ENCODE measurements at places on chromosomes 16 and 17.

DNA sequence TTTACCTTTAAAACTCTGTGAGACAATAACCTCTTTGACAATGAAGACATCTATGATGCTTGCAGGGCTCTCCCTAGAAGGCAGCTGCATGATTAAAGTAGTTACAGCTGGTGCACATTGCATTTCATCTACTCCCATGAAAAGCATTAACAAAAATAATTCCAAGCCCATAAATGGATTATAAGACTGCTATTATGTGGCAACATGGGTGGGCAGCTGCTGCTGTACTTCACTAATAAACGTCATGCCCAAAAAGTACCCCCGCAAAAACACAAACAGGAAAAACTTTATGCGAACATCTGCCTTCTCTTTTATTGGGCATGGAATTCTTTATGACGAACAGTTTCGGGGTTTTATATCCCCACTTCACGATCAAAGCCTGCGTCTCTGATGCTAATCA lies 224.9 kb downstream of the CA10 start:
- DNase-seq = no peak

DNA sequence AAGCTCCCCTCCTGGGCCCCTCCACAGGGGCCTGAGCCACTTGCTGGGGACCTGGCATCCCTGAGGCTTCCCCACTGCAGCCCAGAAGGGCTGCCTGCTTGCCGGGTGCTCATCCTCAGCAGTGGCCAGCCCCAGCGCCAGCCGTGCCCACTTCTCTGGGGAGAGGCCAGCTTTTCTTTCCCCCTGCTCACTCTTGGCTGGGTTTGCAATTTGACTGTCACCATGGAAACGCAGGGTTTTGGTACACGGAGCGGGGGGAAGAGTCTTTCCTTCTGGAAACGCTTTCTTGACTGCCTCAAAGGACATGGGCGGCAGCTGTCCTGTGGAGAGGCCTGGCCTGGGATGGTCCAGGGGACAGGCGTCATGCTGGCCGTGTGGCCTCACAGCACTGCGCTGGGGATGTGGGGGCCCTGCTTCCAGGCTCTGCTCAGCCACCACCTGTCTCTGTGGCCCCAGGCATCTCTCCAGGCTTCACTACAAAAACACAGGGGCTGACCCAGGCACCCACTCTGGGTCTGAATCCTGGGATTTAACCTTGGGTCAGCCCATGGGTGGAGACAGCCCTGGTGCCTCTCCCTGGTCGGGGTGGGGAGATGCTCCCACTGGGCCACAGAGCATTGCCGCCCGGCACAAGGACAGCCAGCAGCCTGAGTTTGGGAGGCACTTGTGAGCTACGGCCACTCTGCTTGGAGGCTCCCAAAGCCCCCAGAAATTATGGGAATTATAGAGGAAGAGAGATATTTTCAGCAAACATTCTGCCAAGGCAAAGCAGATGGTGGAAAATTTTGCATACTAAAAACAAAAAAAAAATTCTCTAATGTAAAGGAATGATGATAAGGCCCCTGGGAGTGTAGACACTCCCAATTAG lies 45.9 kb upstream of the DOC2B start:
- DNase-seq = no peak

- peak; percentile 93 for DNase-seq
Observed at GRCh38 chr16:57041182-57042156, 50.9 kb upstream of the CPNE2 start.

DNA sequence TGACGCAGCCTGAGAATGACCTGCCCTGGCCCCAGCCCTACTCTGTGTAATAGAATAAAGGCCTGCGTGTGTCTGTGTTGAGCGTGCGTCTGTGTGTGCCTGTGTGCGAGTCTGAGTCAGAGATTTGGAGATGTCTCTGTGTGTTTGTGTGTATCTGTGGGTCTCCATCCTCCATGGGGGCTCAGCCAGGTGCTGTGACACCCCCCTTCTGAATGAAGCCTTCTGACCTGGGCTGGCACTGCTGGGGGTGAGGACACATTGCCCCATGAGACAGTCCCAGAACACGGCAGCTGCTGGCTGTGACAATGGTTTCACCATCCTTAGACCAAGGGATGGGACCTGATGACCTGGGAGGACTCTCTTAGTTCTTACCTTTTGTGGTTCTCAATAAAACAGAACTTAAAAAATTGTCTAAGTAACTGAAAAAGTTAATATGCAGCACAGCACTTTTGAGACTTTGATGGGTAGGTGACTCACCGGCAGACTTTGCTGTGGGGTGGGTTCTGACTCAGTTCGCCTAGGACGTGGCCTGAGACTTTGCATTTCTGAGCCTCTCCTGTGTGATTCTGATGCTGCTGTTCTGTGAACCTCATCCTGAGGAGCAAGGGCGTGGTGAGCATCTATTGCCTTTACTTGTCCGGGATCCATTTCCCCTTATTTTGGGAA lies 5.7 kb downstream of the LAT start:
- peak; percentile 84 for DNase-seq

DNA sequence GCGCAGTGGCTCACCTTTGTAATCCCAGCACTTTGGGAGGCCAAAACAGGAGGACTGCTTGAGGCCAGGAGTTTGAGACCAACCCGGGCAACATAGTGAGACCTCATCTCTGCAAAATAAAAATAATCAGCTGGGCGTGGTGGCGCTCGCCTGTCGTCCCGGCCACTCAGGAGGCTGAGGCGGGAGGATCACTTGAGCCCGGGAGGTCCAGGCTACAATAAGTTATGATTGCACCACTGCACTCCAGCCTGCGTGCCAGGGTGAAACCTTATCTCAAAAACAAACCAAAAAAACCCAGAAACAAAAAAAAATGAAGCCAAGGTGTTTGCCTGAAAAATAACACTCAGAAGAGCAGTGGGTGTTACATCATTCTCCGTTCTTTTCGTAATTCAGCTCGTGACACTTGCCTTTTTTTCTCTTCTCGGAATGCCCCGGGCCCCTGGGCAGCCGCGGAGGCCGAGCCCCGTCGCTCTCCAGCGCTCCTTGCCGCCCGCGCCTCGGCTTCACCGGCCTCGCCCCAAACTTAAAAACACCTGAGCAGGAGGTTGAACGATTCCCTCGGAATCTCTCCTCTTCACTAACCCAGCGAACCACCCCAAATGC lies 17.0 kb downstream of the PRCD start:
- DNase-seq = peak; percentile 27

GRCh38 chr17:66960613-66961012 lies 3.9 kb upstream of the CACNG4 start:
- no peak for DNase-seq

DNA sequence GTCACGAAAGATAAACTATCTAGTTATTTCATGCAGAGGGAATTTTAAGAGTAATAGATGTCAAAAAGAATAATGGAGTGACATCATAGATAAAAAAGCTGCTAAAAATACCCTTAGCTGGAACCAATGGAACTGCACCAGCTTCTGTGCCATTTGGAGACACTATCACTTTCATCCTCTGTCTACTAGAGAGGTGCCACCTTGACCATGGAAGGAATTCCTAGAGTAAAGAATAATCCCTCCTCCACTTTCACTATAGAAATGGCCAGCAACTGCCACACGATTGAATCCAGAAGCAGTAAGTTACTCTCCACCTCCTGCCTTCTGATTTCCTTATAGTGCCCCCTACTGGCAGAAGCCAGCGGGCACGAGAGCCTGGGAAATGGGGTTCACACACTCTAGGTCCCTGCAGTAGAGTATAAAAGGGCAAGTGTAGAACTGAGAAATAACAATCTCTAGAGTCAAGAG lies 2.8 kb upstream of the ALDH3A2 start:
- peak; percentile 55 for DNase-seq

DNA sequence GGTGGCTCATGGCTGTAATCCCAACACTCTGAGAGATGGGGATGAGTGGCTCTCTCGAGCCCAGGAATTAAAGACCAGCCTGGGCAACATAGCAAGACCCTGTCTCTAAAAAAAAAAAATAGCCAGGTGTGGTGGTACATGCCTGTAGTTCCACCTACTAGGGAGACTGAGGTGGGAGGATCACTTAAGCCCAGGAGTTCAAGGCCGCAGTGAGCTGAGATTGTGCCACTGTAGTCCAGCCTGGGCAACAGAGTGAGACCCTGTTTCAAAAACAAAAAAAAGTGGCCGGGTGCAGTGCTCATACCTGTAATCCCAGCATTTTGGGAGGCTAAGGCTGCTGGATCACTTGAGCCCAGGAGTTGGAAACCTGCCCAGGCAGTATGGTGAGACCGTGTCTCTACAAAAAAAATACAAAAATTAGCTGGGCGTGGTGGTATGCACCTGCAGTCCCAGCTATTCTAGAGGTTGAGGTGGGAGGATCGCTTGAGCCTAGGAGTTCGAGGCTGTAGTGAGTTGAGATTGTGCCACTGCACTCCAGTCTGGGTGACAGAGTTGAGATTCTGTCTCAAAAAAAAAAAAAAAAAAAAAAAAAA lies 3.0 kb downstream of the C16orf54 start:
- DNase-seq = no peak

DNA sequence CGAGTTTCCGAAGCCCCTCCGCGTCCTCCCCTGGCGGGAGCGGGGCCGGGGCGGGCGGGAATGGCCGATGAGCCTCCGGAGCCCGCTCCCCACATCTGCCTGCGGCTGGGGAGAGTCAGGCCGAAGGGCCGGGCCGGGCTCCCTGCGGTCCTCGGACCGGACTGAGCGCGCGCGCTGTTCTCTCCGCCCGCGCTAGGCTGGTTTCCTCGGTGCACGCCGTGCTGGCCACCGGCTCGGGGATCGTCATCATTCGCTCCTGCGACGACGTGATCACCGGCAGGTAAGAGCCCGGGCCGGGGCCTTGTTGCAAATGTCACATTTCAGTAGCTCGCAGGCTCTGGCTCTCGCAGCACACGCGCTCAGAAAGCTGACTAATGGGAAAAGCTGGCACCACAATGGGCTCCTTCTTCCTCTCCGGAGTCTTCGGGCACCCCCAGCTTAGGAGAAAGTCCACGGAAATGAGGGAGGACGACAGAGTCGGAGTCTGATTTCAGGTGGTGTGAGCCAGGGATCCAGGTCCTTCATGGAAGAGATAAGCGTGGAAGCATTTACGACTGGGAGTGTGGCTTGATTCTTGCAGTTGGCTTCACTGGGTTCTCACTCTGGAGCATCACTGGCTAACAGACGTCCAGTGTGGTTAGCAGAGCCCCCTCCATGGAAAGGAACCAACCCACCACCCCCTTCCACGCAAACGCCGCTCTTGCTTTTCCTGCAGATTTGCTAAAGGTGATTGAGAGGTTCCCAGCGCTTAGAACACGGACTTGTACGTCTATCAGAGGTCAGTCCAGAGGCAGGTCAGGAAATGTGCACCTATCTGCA lies 715 bp downstream of the TLCD3A start:
- peak; percentile 46 for DNase-seq

DNA sequence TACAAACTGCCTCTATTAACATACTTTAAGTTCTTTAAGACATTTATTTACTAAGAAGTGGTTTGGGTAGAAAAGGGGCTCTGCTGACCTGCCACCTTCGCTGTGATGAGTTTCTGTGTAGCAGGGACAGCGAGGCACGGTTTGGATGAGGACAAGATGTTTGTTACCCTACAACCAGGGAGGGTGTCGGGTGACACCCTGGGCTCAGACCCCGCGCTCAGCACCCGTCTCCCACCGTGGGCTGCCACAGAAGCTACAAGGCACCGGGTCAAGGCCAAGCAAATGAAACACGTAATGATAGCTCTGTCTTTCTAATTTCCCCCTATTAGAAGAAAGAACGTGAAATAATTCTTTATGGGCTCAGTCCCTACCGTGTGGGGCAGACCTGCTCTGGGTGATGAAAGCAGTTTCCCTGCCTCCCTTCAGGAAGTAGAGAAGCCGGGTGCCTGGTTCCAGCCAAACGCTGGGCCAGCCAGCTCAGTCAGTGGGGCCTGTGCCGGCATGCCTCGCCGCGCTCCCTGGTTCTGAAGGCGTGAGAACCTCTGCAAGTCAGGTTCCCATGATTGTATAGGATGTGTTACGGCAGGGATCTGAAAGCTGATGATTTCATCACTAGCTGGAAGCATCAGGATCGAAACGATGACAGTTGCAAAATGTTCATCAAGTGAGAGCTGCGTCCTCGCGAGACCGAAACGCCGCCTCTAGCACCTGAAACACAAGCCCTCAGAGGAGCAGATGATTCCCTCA lies 3.9 kb downstream of the ZNF750 start:
- no peak for DNase-seq

- peak; percentile 19 for DNase-seq
Observed at GRCh38 chr16:74107795-74108610, 188.6 kb upstream of the PSMD7 start.

DNA sequence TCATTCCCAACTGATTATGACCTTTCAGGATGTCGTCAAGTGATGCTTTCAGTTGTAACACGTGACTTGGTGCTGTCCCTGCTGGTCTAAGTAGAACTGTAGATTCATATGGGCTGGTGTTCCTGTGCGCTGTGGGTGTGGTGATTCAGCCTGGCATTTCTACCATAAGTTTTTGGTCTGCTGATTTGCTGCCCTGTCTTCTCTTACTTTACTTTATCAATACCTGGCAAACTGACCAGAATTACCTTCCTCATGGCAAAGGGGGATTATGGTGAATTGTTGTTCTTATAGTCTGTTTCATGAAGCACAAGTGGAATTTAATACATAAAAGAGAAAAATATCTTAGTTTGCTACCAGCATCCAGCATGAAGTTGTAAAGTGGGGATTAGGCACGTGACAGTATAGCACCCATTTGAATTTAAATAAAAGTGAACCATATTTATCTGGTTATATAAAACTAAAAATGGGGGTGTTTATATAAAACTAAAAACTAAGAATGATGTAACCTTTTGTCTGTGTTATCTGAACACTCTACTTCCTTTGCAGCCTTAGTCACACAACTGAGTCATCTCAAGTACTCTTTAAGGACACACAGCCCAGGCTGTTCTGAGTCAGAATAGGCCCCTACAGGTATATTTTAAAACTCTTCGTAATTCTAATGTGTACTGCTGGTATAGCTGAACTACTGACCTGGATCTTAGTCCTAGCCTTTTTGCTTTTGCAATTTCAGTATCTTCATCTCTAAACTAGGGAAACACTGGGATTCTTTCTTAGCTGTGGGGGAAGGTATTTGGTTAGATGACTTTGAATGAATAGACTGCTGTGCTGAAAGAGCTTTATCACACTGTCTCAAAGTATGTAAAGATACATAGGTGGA lies 28.3 kb downstream of the TTC19 start:
- DNase-seq = peak; percentile 55

GRCh38 chr16:4660454-4661007 lies 32.8 kb upstream of the NUDT16L1 start:
- DNase-seq = peak; percentile 75

DNA sequence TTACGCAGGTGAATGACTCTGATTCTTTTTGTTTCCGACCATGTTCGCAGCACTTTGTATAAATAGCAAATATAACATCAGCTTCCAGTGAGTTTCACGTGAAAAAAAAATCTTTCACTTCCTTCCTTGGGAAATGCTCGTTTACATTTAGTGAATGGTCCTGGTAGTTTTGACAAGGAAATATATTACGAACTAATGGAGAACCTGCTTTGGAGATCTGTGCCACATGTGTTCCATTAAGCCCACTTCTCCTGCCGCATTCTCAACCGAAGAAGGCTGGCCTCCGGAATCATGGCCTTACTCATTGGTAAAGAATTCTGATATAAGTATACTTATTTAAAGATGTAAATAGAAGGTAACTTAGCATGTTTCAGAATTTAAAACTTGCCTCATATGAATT lies 3.6 kb downstream of the CRAMP1 start:
- no peak for DNase-seq

GRCh38 chr16:46895399-46896313 lies 11.5 kb downstream of the GPT2 start:
- DNase-seq = no peak

Data from CD4-positive, alpha-beta T cell treated with Interleukin-6 for 4 hours (primary cell).